Left lung (tissue), 14 donors: ENCODE measurements at places on chromosomes 11 and 22.
A peak's percentile ranks its signal among the peaks of the same experiment; 100 is the strongest.

- no peaks in the 10 kb centered on the region for H3K36me3 ChIP-seq
- H3K4me1 ChIP-seq, result peaks cover 75% of the 10 kb centered on the region
- DNase-seq, result no peak
- H3K4me3 ChIP-seq, result no peak overlapping the region
- H3K27ac ChIP-seq, result peak overlapping the region; percentile 64
Measured at GRCh38 chr11:128464878-128465450, 122.4 kb downstream of the ETS1 start.

GRCh38 chr11:12116425-12117032 lies 6.1 kb downstream of the MICAL2 start:
- no peak overlapping the region for H3K4me3 ChIP-seq
- no peak overlapping the region for H3K27ac ChIP-seq
- no peaks in the 10 kb centered on the region for H3K27me3 ChIP-seq
- no peak for DNase-seq
- peaks cover 63% of the 10 kb centered on the region for H3K4me1 ChIP-seq

GRCh38 chr11:71563406-71563805 lies 2.0 kb upstream of the KRTAP5-10 start:
- no peak overlapping the region for H3K4me3 ChIP-seq
- DNase-seq, result no peak
- H3K27ac ChIP-seq, result no peak overlapping the region
- peaks cover 17% of the 10 kb centered on the region for H3K27me3 ChIP-seq
- H3K4me1 ChIP-seq, result no peaks in the 10 kb centered on the region
- no peaks in the 10 kb centered on the region for H3K36me3 ChIP-seq

- no peaks in the 10 kb centered on the region for H3K27me3 ChIP-seq
- no peak for DNase-seq
- H3K4me1 ChIP-seq, result no peaks in the 10 kb centered on the region
- H3K4me3 ChIP-seq, result no peak overlapping the region
- H3K36me3 ChIP-seq, result no peaks in the 10 kb centered on the region
- H3K27ac ChIP-seq, result no peak overlapping the region
Measured at GRCh38 chr11:97739932-97740800, 1280.6 kb upstream of the CNTN5 start.

GRCh38 chr22:27718186-27719035 lies 83.1 kb downstream of the MN1 start:
- DNase-seq, result no peak
- no peaks in the 10 kb centered on the region for H3K36me3 ChIP-seq
- no peaks in the 10 kb centered on the region for H3K4me1 ChIP-seq
- peak overlapping the region; percentile 72 for H3K27ac ChIP-seq

- no peak overlapping the region for H3K4me3 ChIP-seq
- no peaks in the 10 kb centered on the region for H3K27me3 ChIP-seq
- no peak for DNase-seq
- no peak overlapping the region for H3K27ac ChIP-seq
Measured at GRCh38 chr11:95575517-95575916, 214.1 kb downstream of the FAM76B start.

- DNase-seq, result no peak
- H3K36me3 ChIP-seq, result no peaks in the 10 kb centered on the region
- H3K4me3 ChIP-seq, result no peak overlapping the region
- no peak overlapping the region for H3K27ac ChIP-seq
- no peaks in the 10 kb centered on the region for H3K27me3 ChIP-seq
- peaks cover 39% of the 10 kb centered on the region for H3K4me1 ChIP-seq
Measured at GRCh38 chr22:42865536-42865935, 8.5 kb upstream of the ARFGAP3 start.

- H3K36me3 ChIP-seq, result no peaks in the 10 kb centered on the region
- H3K27me3 ChIP-seq, result no peaks in the 10 kb centered on the region
- H3K27ac ChIP-seq, result no peak overlapping the region
- no peak for DNase-seq
Measured at GRCh38 chr11:78525720-78526119, 48.9 kb downstream of the NARS2 start.

- peaks cover 35% of the 10 kb centered on the region for H3K36me3 ChIP-seq
- no peak overlapping the region for H3K4me3 ChIP-seq
- no peak overlapping the region for H3K27ac ChIP-seq
- no peaks in the 10 kb centered on the region for H3K27me3 ChIP-seq
Measured at GRCh38 chr11:104962852-104963251, 5.5 kb downstream of the CASP4 start.

DNA sequence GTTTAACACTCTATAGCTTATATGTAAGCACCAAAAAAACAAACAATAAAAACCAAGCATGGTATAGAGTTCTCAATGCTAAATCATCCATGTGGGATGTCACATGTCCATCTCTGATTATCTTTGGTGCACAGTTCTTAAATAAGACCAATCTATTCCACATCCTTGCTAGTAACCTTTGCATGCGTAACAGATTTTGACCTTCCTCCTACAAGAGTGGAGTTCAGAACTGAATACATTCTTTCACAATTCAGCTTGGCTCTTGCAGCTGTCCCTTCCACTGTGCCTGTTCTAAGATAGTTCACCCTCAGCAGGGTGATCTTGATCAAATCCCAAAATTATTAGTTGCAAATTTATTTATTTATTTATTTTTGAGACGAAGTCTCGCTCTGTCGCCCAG lies 21.1 kb downstream of the PRR14L start:
- peaks cover 4% of the 10 kb centered on the region for H3K4me1 ChIP-seq
- H3K27ac ChIP-seq, result no peak overlapping the region
- H3K4me3 ChIP-seq, result no peak overlapping the region
- H3K27me3 ChIP-seq, result no peaks in the 10 kb centered on the region
- no peak for DNase-seq
- peaks cover 33% of the 10 kb centered on the region for H3K36me3 ChIP-seq

DNA sequence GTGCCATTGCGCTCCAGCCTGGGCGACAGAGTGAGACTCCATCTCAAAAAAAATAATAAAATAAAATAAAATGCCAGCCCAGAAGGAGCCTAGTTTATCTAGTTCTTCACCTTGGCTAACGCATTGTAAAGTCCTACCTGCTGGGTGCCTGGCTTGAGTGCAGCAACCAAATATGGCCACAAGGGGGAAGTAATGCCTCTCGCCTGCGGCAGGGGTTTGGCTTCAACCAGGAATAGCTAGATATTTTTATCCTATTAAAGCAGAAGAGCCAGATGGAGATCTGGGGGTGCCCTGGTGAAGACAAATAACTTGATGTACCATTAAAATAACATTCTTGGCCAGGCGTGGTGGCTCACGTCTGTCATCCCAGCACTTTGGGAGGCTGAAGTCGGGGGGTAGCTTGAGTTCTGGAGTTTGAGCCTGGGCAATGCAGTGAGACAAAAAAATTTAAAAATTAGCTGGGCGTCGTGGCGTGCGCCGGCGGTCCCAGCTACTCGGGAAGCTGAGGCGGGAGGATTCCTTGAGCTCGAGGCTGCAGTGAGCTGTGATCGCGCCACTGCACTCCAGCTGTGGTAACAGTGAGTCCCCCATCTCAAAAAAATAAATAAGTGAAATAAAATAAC lies 20.6 kb upstream of the PLEKHB1 start:
- H3K27ac ChIP-seq, result no peak overlapping the region
- H3K36me3 ChIP-seq, result no peaks in the 10 kb centered on the region
- H3K4me1 ChIP-seq, result peaks cover 35% of the 10 kb centered on the region
- no peak for DNase-seq
- H3K27me3 ChIP-seq, result no peaks in the 10 kb centered on the region
- no peak overlapping the region for H3K4me3 ChIP-seq

DNA sequence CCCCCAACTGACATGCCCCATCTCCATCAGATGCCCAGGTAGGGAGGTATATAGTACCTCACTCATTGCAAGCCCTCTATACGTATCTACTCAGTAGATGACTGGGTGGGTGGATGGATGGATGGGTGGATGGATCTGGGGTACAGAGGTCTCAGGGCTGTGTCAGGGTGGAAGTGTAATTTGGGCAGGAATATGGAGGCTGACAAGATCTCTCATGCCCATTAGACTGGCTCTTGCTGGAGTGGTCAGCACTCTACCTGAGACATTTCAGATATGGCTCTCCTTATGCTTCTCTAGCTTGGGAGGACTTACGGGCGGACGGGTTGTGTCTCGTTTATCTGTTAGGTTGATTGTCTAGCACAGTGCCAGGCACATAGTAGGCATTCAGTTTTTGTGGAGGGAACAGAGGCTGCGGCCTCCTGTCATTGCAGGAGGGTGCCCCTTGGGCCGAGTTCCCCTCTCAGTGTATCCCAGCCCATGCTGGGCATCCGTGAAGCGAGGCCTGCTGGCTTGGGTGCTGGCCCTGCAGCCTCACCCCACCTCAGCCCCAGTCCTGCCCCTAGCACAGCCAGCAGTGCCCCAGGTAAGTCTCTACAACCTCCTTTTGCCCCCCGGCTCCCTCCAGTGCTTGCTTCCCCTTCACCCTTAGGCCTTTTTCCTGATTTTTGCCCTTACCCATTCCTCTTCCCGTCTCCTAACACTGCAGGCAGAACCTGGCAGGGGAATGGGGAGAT lies 13.7 kb downstream of the ROBO3 start:
- H3K27me3 ChIP-seq, result peaks cover 39% of the 10 kb centered on the region
- no peaks in the 10 kb centered on the region for H3K36me3 ChIP-seq
- peaks cover 24% of the 10 kb centered on the region for H3K4me1 ChIP-seq
- H3K4me3 ChIP-seq, result no peak overlapping the region

GRCh38 chr11:9017773-9018172 lies 14.0 kb upstream of the NRIP3 start:
- H3K4me3 ChIP-seq, result no peak overlapping the region
- H3K27me3 ChIP-seq, result no peaks in the 10 kb centered on the region
- H3K27ac ChIP-seq, result peak overlapping the region; percentile 39

DNA sequence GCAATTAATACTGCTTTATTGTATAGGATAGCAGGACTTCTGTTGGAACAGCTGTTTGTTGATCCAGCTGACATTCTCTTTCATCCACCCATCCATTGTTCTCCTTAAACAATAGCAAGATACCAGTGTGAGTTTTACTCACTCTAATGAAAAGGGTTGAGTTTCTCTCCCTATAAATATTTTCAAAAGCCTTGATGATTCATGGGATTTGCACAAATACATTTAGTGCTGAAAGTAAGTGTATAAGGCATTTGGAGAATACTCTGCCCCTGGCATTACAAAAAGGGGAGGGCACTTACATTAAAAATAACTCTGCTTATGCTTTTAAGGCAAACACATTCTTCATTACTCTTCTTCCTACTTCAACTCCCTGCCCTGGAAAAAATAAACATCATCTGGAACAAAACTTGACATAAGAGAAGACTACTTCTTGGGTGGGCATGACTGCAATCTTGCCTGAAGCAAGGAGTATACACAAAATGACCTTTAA lies 634.9 kb downstream of the METTL15 start:
- H3K27me3 ChIP-seq, result no peaks in the 10 kb centered on the region
- no peak overlapping the region for H3K27ac ChIP-seq
- H3K36me3 ChIP-seq, result no peaks in the 10 kb centered on the region

- no peak overlapping the region for H3K4me3 ChIP-seq
- H3K4me1 ChIP-seq, result no peaks in the 10 kb centered on the region
- no peak overlapping the region for H3K27ac ChIP-seq
- no peaks in the 10 kb centered on the region for H3K36me3 ChIP-seq
- DNase-seq, result no peak
Measured at GRCh38 chr11:85040166-85040565, 587.0 kb downstream of the DLG2 start.

- H3K27ac ChIP-seq, result no peak overlapping the region
- H3K4me3 ChIP-seq, result no peak overlapping the region
- H3K27me3 ChIP-seq, result no peaks in the 10 kb centered on the region
Measured at GRCh38 chr11:109061394-109061793, 360.6 kb upstream of the C11orf87 start.

DNA sequence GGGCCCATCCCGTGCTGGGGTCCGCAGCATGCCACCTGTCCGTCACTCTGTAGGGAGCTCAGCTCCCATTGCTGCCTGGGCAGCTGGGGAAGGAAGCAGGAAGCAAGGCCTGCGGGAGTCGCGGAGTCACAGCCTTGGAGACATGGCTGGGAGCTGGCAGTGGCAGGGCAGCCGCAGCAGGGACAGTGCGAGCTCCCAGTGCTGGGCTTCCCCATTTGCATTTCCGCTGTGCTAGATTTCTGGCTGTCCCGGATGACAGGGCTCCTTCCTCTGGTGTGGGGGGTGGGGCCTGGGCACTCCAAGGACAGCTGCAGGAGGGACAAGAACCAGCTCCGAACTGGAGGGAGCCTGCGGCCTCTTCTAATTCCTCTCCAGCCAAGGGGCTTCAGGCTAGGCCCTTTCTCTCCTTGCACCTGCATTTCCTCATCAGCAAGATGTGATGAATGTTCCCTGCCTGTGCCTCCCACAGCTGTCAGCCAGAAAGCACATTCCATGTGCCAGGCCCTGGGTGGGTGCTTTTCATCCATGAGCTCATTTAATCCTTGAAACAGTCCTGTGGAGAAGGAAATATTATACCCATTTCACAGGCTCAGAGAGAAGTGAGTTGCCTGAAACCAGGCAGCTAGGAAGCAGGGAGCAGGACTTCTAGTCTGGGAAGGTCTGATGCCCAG lies 48.0 kb downstream of the MYO7A start:
- peak overlapping the region; percentile 71 for H3K27ac ChIP-seq
- H3K36me3 ChIP-seq, result no peaks in the 10 kb centered on the region
- H3K4me1 ChIP-seq, result no peaks in the 10 kb centered on the region
- DNase-seq, result no peak
- H3K27me3 ChIP-seq, result no peaks in the 10 kb centered on the region

DNA sequence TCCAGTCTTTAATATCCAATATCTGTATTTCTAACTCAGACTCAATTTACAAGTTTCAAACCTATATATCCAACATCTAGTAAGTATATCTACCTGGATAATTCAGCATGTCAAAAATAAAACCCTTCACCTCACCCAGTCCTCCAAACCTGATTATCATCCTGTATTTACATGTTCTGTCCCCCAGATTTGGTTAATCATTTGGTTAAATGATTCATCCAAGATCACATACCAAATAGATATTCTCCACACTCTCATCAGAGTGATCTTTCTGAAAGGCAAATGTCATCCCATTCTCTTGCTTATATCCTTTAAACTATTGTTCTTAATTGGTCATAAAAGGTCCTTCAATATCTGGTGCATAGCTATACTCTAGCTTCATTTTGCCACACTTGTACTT lies 199.0 kb downstream of the SOX6 start:
- no peaks in the 10 kb centered on the region for H3K36me3 ChIP-seq
- H3K27ac ChIP-seq, result no peak overlapping the region
- no peak overlapping the region for H3K4me3 ChIP-seq
- DNase-seq, result no peak
- no peaks in the 10 kb centered on the region for H3K4me1 ChIP-seq
- H3K27me3 ChIP-seq, result no peaks in the 10 kb centered on the region

DNA sequence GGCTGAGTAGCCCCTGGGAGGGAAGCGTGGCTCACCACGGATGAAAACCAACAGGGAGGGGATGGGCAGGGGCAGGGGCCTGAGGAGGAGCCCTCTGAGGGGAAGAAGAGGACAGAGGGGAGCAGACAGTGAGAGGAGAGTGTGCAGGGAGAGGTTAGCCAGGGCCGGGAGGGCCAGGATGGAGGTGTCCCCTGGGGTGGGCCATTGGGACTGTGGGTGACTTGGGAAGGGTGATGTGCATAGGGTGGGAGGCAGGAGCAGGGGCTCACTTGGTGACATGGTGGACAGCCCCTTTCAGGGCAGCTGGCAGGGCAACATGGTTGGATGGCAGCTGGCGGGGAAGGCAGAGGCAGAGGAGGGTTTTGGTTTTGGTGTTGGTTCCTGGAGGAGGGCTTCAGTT lies 5.6 kb upstream of the GDPD5 start:
- H3K27ac ChIP-seq, result no peak overlapping the region
- H3K4me3 ChIP-seq, result no peak overlapping the region
- H3K27me3 ChIP-seq, result peaks cover 3% of the 10 kb centered on the region
- H3K36me3 ChIP-seq, result no peaks in the 10 kb centered on the region
- no peak for DNase-seq
- peaks cover 2% of the 10 kb centered on the region for H3K4me1 ChIP-seq

- no peaks in the 10 kb centered on the region for H3K27me3 ChIP-seq
- H3K27ac ChIP-seq, result no peak overlapping the region
- H3K4me1 ChIP-seq, result no peaks in the 10 kb centered on the region
- DNase-seq, result no peak
Measured at GRCh38 chr11:90700789-90701439, 478.1 kb upstream of the CHORDC1 start.
